ENCODE measurements at places on chromosomes 3 and 15. TPM values are rescaled to one million over a fixed set of nuclear protein-coding genes. Genes with fewer than 3 reads are reported as not detected.

DNA sequence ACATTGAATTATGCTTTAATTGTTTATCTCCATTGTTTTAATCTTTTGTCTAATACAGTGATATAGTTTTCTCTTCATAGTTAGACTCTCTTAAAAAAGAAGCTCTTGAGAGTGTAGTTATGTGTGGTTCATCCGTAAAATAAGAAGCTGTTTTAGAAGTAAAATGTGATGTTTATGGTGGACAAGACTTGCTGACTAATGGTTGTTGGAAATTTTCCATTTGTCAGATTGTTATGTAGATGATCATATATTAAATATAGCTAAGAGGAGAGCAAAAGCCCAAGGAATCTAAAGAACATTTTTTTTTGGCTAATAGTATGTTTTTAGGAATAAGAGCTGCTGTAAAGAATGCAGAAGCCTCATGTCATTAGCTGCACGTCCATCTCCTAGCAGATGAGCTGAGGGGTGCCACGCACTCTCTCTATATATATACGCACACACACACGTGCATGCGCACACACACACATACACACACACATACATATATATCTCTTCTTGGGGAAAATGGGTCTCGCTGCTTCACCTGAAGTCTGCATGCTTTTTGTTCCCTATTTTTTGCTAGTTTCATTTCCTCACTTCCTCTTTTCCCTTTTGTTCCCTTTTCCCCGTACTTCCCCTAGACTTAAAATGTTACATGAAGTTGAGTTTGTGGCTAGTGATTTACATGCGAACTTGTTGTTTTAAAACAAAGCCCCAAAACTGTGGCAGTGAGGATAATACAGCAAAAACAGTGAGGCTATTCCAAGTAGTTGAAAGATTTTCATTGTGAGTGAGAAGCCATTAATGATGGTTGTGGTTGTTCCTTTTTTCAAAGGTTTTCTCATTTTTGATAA, 107.8 kb downstream of the MBNL1 start:
- H3K4me1 ChIP-seq = peaks cover 22% of the 10 kb centered on the region
- H3K27me3 ChIP-seq = no peaks in the 10 kb centered on the region
- H3K4me3 ChIP-seq = peak overlapping the region; percentile 11
- peak; percentile 84 for DNase-seq
- H3K27ac ChIP-seq = peak overlapping the region; percentile 96

CAPN3 gene
- total RNA-seq = under 0.01 TPM

- DNase-seq = peak; percentile 60
- peaks cover 4% of the 10 kb centered on the region for H3K36me3 ChIP-seq
- H3K4me1 ChIP-seq = peaks cover 16% of the 10 kb centered on the region
- peak overlapping the region; percentile 99 for H3K4me3 ChIP-seq
- no peaks in the 10 kb centered on the region for H3K27me3 ChIP-seq
- peak overlapping the region; percentile 96 for H3K27ac ChIP-seq
Observed at GRCh38 chr3:184156522-184156955, 1.4 kb downstream of the DVL3 start.

DNA sequence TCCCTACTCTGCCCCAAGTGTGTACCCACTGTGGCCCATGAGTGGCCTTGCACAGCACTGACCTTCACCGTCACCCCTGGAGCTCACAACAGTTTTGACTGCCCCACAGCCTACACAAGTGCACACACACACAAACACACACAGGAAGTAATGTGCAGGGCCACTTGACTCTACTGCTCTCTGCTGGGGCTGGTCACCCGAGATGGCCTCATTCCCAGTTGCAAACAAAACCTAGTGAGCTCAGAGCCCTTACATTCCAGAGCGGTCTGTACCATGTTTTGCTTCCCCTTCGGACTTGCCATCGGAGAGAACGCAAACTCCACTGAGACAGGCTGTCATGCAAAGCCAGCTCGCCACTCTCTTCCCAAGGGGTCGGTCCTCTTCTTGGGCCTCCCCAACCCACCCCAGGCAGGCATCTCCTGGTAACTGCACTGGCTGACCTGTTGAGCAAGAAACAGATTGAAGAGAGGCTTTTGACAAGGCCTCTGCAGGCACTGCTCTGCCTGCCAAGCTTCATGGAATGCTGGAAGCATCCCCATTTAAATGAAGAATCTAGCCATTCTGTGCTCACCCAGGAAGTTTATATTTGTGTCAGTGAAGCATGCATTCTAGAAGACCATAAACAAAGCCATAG, 232.0 kb upstream of the IGF1R start:
- H3K4me1 ChIP-seq = no peaks in the 10 kb centered on the region
- peak; percentile 4 for DNase-seq
- H3K27me3 ChIP-seq = peaks cover 18% of the 10 kb centered on the region
- no peak overlapping the region for H3K27ac ChIP-seq
- no peak overlapping the region for H3K4me3 ChIP-seq

SPTSSB gene
- total RNA-seq = not detected

XCR1 gene
- total RNA-seq = not detected

DNA sequence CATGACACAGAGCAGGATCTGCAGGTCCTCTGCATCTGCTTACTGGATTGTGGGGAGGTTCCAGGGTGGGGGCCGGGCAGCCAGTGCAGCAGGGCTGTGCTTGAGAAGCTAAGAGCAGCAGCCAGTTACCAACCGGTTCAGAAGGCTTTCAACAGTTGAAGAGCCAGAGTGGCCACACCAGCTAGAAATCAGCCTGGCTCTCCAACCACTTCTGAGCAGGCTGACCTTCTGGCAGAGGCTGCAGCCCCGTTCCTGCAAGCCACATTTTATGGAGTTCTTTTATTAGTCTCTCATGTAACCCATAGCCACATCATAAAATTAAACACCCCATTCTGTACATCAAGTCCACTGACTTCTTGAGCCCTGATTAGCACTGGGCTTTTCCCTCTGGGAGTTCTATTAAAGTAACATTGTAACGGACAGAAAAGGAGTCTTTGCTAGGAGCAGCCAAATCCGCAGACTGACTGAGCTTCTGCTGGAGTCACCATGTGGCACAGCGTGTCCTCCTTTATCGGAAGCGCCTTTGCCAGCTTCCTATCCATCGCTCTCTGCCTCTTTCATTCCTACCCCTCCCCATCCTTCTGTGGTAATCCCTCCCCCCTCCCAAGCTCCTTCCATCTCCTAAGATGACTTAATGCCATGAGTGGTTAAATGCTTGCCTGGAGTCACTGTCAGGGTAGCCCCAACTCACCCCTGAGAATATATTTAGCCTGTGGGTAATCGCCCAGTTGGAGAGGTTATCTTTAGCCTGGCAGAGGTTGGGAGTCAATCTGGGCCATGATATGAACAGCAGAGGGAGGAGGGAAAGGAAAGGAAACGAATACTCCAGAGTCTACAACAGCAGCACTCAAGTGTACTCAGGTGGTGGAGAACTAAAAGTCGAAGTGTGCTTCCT, 138.5 kb upstream of the HES1 start:
- no peaks in the 10 kb centered on the region for H3K36me3 ChIP-seq
- H3K4me1 ChIP-seq = no peaks in the 10 kb centered on the region
- H3K4me3 ChIP-seq = no peak overlapping the region
- no peak overlapping the region for H3K27ac ChIP-seq
- no peak for DNase-seq

FAM81A gene
- total RNA-seq = not detected

- no peak overlapping the region for H3K27ac ChIP-seq
- no peaks in the 10 kb centered on the region for H3K4me1 ChIP-seq
- H3K4me3 ChIP-seq = no peak overlapping the region
- H3K36me3 ChIP-seq = no peaks in the 10 kb centered on the region
Observed at GRCh38 chr15:56353119-56353518, 12.1 kb upstream of the TEX9 start.

CCDC39 gene
- total RNA-seq = not detected

SLC28A1 gene
- total RNA-seq = not detected

ALS2CL gene
- 1.4 TPM for total RNA-seq

GRCh38 chr15:70575231-70576226, 187.8 kb downstream of the UACA start:
- H3K4me3 ChIP-seq = no peak overlapping the region
- no peaks in the 10 kb centered on the region for H3K36me3 ChIP-seq
- H3K4me1 ChIP-seq = no peaks in the 10 kb centered on the region
- peaks cover 33% of the 10 kb centered on the region for H3K27me3 ChIP-seq

CHRM5 gene
- under 0.01 TPM for total RNA-seq

DNA sequence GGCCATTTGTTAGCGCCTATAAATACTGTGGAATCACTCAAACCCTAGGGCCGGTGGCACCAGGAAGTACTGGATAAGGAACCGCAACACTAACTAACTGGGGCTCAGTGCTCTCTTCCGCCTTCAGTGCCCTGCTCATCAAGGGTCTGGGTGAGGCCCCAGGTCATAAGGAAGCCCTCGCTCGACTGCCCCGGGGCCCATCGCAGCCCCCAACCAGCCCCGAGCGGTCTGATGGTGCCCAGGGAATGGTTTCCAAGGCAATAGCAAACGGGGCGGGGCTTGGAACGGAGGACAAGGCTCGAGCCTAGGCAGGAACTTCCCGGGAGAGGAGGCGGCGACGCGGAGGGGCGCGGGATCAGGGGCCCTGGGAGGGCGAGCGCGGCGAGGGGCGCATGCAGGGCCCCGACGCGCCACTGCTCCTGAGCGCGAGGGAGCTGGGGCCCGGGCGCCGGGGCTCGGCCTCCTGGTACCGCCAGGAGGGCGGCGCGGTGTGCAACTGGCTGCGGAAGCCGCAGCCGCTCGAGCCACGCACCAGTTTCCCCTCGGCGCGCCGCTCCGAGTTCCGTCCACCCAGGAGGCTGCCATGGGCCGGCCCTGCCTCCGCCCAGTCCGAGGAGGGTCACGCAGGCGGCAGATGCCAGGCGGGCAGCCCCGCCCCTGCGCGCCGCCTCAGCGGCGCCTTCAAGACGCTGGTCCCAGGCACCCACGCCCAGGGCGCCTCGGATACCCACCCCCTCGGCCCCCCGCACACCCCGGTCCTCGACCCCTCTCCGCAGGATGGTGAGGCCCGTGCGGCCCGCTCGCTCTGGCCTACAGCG, at the start of gene TTLL3:
TTLL3 (plus strand) TSS at position 648 of the 818 bp plus-strand sequence. CDS start 400 bp downstream, outside the sequence.
- H3K27me3 ChIP-seq = no peaks in the 10 kb centered on the region
- peak; percentile 36 for DNase-seq
- peak within 1 kb of the TSS; percentile 43 for H3K27ac ChIP-seq
- peak within 1 kb of the TSS; percentile 46 for H3K4me3 ChIP-seq

DNA sequence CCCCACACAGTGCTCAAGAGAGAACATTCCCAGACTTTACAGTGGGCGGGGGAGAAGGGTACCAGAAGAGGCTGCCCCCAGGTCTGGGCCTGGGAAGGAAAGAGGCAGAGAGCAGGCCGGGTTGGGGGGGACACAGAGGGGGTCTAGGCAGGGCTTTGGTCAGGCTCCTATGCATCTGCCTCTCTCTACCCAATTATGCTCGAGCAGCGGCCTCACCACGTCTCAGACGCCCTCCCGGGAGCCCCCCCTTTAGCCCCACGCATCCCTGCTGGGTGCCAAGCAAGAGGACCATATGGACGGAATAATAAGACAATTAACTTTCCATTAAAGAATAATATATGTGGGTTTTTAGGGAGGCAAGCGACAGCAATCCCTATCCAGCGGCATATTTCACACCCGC, 32.8 kb downstream of the CACNA2D2 start:
- no peak overlapping the region for H3K27ac ChIP-seq
- DNase-seq = no peak
- peaks cover 40% of the 10 kb centered on the region for H3K27me3 ChIP-seq
- no peaks in the 10 kb centered on the region for H3K4me1 ChIP-seq

TMEM207 gene
- total RNA-seq = not detected

DNA sequence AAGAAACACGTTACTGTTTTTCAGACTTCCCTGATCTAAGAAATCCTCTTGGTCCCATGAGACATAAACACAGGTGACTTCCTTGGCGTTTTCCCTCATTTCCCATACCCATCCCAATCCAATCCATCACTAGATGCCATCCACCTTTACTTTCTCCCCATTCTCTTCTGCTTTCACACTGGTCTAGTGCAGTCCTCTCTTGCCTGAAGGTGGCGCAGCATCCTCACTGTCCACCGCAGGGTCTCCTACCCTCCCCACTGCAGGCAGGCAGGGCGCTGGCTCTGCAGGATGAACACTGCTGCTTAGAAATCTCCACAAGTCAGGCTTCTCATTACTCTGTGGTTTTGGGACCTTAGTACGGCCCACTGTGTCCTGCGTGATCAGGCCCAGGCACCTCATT, 58.2 kb downstream of the RAB7A start:
- no peak overlapping the region for H3K27ac ChIP-seq
- H3K4me1 ChIP-seq = peaks cover 27% of the 10 kb centered on the region
- no peaks in the 10 kb centered on the region for H3K36me3 ChIP-seq
- H3K4me3 ChIP-seq = no peak overlapping the region

DNA sequence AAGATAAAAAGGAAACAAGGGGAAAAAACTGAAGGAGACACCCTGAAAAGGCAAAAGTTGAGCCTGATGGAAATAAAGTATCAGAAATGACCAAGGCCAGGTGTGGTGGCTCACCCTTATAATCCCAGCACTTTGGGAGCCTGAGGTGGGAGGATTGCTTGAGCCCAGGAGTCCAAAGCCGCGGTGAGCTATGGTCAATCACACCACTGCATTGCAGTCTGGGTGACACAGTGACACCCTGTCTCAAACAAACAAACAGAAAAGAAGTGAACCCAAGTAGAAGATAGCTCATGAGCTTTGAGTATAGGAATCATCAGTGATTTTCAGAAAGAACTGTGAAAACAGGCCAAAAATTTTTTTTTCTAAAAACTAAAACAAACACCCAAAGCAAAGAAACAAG, 26.4 kb upstream of the TBC1D23 start:
- no peak overlapping the region for H3K27ac ChIP-seq
- peaks cover 5% of the 10 kb centered on the region for H3K4me1 ChIP-seq
- H3K36me3 ChIP-seq = no peaks in the 10 kb centered on the region
- no peak for DNase-seq
- H3K4me3 ChIP-seq = no peak overlapping the region

GRCh38 chr3:57917601-57918000, 90.6 kb upstream of the FLNB start:
- peaks cover 2% of the 10 kb centered on the region for H3K4me1 ChIP-seq
- no peak for DNase-seq
- no peaks in the 10 kb centered on the region for H3K27me3 ChIP-seq
- H3K4me3 ChIP-seq = no peak overlapping the region
- H3K27ac ChIP-seq = peak overlapping the region; percentile 43

GRCh38 chr15:90553248-90553745, 23.6 kb downstream of the CRTC3 start:
- H3K36me3 ChIP-seq = peaks cover 12% of the 10 kb centered on the region
- H3K27me3 ChIP-seq = no peaks in the 10 kb centered on the region
- peak; percentile 91 for DNase-seq
- peaks cover 26% of the 10 kb centered on the region for H3K4me1 ChIP-seq

CHRD gene
- total RNA-seq = under 0.01 TPM

- peaks cover 20% of the 10 kb centered on the region for H3K36me3 ChIP-seq
- H3K4me3 ChIP-seq = no peak overlapping the region
- no peak overlapping the region for H3K27ac ChIP-seq
- H3K4me1 ChIP-seq = peaks cover 14% of the 10 kb centered on the region
- no peak for DNase-seq
Observed at GRCh38 chr15:73699249-73700040, 15.3 kb downstream of the CD276 start.

Data from IMR-90 (cell line).